ENCODE measurements at places on chromosomes 11 and 22.

- DNase-seq: no peak
Measured at GRCh38 chr22:31951194-31952093, 7.1 kb downstream of the YWHAH start.

- DNase-seq: no peak
Measured at GRCh38 chr11:19598456-19598855, 114.2 kb upstream of the NAV2 start.

DNA sequence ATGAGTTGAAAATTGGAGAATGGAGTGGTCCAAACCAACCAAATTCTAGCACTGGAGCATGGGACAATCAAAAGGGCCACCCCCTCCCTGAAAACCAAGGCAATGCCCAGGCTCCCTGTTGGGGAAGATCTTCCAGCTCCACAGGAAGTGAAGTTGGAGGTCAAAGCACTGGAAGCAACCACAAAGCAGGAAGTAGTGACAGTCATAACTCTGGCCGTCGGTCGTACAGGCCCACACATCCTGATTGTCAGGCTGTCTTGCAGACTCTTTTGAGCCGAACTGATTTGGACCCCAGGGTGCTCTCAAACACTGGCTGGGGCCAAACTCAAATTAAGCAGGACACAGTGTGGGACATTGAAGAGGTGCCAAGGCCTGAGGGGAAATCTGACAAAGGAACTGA lies 80.5 kb upstream of the ADSL start:
- DNase-seq: no peak

GRCh38 chr22:25840167-25840566 lies 98.2 kb downstream of the MYO18B start:
- DNase-seq: no peak

- no peak for DNase-seq
Measured at GRCh38 chr22:22418163-22418549, 90.4 kb downstream of the ZNF280B start.

DNA sequence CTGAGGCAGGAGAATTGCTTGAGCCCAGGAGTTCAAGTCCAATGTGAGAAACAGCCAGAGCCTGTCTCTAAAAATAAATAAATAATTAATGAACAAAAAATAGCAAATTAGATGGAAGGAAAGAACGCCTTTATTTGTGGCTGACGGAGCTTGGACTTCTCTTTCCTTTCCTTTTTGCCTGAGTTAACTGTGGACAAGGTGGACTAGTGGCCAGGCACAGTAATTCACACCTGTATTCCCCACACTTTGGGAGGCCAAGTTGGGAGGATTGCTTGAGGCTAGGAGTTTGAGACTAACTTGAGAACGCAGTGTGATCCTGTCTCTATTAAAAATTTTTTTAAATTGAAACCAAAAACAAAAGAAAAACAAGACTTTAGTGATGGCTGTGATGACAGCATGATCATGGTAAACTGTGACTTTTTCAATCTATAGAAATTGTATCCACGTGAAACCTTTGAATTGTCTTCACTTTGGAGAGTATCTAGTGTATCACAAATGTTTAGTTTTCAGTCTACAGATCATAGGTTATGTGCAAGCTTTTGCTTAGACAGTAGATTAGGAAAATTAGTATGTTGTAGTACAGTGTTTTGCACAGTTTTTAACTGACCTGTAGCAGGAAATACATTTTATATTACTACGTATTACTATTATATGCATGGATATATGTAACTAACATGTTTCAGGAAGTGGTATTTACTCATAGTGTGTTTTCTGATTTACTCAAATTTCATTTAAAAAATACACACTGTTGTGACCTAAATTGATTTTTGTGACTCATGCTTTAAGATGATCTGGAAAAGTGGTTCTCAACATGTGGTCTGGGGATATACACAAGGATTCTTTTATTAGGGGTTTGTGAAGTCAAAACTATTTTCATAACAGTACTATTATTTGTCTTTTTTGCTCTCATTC lies 42.1 kb downstream of the KDM2A start:
- DNase-seq: no peak

GRCh38 chr11:41119484-41119883 lies 340.0 kb downstream of the LRRC4C start:
- DNase-seq: no peak

- DNase-seq: no peak
Measured at GRCh38 chr11:3834664-3835461, 5.9 kb downstream of the RHOG start.

GRCh38 chr11:109884501-109884900 lies 208.7 kb upstream of the ZC3H12C start:
- DNase-seq: no peak

GRCh38 chr11:33027846-33028536 lies 11.4 kb upstream of the TCP11L1 start:
- DNase-seq: no peak

- DNase-seq: no peak
Measured at GRCh38 chr11:83054904-83055380, 16.8 kb downstream of the RAB30 start.

- no peak for DNase-seq
Measured at GRCh38 chr22:30114361-30114760, 34.1 kb downstream of the HORMAD2 start.

DNA sequence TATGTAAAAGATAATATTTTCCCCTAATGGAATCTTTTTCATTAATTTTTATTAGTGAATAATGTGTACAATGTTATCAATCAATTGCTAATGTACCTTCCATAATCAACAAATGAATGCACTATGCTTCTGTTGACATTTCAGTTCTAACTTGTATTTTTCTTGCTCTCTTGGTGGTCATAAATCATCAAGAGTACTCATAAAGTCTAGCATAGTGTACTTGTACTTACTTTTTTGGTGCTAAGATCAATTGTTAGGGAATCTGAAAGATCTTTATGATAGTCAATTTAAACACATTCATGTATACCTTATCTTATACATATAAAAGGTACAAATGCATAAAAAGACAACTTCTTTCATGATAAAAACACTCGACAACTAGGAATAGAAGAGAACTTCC lies 10.5 kb downstream of the ENTHD1 start:
- DNase-seq: no peak

- no peak for DNase-seq
Measured at GRCh38 chr11:70894566-70895365, 357.6 kb downstream of the SHANK2 start.

DNA sequence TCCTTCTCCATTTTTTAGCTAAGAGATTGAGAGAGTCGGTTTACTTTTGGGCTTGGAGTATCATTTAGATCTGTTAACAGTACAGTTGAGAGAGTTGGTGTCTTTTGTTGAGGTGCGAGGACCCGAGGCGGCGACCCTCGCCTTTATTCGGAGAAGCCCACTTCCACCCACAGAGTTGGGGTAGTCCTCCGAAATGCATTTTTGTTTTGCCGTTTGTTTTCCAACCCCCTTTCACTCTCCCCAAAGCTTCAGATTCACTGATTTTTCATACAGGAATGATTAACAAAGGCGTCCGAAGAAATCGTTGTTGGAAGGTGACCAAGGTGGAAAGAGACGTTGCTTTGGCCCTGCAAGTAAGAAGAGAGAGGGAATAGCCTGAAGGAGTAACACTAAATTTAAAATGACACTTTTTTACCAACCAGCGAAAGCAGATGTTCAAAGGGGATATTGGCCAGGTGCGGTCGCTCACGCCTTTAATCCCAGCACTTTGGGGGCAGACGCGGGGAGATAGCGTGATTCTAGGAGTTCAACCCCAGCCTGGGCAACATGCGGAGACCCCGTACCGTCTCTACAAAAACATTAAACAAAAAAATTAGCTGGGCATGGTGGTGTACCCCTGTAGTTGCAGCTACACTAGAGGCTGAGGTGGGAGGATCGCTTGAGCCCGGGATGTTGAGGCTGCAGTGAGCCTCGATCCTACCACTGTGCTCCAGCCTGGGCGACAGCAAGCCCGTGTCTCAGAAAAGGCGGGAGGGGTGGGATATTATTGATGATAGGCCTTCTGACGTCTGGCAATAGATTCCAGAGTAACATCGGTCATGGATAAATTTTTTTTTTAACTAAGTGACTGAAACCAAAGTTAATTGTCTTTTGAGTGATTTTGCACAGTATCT lies 899 bp upstream of the RAB30 start:
- DNase-seq: no peak

- no peak for DNase-seq
Measured at GRCh38 chr11:84804041-84804440, 823.1 kb downstream of the DLG2 start.

GRCh38 chr11:20093775-20094174 lies 66.5 kb downstream of the DBX1 start:
- DNase-seq: no peak

DNA sequence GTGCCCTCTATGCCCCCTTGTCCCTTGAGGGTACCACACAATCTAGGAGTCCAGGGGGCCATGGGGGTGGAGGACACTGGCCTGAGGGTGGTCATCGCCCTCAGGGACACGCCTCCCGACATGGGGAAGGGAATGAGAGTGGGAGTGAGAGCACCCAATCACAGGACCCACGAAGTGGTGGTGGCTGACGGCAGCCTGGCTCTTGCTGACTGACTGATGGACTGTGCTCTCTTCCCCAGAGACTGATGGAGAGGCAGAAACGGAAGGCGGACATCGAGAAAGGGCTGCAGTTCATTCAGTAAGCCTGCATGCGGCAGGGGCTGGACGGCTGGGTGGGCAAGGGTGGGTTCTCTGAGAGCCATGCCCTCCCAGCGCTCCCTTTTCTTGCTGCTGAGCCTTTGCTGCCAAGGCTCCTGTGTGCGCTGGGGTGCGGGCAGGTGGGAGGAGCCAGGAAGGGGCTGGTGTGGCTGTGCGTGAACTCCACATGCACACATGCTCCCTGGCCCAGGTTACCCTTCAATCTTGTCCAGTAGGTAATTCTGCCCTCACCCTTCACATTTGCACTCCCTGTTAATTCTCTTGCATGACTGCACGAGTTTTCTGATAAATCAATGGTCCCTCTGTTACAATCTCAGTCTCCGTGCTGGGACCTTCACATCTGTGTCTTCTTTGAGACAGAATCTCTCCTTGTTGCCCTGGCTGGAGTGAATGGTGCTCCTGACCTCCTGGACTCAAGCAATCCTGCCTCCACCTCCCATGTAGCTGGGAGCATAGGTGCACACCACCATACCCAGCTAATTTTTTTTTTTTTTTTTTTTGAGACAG lies 19.3 kb downstream of the ZC3H7B start:
- peak; percentile 24 for DNase-seq

- DNase-seq: no peak
Measured at GRCh38 chr11:103700622-103701021, 335.8 kb upstream of the DDI1 start.

DNA sequence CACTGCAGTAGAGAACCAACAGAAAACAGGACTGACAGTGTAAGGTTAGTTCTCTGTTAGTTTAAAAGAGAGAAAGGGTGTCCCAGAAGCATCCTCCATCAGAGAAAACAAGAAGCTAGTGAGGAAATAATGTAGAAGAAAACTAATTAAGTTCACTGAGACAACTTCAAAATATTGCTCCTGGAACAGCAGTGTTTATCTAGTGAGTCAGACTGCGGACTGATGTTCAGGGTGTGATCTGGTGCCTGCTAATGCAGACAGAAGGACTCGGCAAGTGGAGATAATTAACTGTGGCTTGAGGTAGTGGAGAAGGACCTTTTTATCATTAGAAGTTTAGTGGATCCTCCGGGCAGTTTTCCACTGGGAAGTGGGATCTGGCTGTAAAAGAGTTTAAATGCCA lies 55.4 kb downstream of the CDON start:
- DNase-seq: no peak

GRCh38 chr11:57324154-57324885 lies 432 bp downstream of the TNKS1BP1 start:
- peak; percentile 87 for DNase-seq

GRCh38 chr11:8732324-8732670 lies 49.7 kb downstream of the RPL27A start:
- DNase-seq: no peak

DNA sequence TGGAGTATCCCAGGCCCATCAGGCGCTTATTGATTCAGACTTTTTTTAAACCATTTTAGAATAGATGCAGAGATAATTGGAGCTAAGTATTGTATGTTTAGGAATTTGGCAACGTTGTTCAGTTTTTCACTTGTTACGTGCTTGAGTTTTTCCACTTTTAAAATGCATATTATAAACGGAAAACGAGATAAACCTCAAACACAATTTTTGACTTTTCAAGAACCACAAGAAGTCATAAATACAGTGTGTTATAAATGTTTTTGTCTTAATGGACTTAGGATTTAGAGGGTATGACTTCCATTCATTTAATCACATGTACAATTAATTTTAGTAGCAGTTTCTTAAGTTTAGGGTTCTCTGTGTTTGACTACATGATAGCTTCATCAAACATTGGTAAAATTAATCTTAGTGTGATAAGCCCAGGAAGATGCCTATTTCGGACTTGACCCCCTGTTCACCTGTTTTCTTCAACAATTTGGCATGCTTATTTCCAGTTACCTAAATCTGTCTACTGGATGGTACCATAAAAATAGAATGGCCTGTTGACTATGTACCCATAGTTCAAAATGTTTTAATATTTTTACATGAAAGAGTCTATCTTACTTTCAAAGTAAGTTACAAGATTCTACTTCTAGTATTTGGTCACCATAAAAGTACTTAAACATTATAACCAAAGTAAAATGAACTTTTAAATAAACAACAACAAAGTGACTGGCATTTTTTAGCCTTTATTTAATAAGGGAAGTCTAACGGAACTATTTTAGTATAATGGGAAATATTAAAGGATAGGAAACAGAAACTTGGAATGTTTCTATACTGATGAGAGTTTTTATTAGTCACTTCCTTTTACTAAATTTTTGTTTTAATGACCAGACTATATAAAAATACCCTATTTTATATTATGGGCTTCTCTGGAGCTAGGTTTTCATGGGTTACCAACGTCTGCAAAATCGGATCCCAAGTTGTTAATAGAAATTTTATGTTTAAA lies 1.4 kb downstream of the ZC3H12C start:
- DNase-seq: no peak

DNA sequence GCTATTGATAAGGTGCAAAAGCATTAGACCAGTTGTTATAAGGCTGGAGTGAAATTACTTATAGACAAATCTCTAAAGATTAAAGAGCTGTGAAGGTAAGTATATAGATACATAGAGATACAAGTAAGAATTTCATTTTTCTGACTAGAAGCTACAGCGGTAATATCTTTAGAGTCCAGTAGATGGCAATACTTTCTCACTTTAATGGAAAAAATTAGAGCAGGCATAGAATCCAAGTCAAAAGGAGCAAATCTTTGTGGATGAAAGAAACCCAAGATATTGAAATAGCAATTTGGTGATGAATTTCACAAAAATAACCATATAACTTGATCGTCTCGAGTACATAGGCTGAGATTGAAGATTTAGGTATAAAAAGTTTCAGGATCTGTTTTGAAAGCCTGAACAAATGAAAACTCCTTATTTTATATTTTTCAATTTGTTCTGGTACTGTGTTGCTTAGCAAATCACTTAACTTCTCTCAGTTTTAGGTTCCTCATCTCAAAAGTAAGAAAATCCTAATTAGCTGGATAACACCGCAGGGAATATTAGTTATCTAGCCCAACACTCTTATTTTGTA lies 81.9 kb downstream of the UVRAG start:
- peak; percentile 15 for DNase-seq

DNA sequence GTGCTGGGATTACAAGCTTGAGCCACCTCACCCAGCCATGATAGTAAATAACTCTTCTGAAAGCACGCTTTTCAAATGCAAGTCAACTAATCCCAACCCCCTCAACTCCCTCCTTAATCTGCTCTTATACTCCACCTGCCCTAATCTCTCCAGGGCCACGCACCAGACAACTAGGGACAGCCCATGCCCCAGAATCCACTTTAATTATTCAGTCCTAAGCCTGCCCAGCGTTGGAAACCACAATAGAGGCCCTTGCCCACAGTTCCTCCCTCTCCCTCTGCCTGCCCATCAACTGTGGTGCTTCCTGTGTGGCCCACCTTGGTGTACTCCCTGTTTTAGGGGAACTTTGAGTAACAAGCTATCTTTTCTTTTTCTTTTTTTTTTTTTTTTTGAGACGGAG lies 2.7 kb upstream of the VPREB3 start:
- no peak for DNase-seq

Data from retina (tissue), 1 donor.